ENCODE measurements at places on chromosomes 7 and 10.

DNA sequence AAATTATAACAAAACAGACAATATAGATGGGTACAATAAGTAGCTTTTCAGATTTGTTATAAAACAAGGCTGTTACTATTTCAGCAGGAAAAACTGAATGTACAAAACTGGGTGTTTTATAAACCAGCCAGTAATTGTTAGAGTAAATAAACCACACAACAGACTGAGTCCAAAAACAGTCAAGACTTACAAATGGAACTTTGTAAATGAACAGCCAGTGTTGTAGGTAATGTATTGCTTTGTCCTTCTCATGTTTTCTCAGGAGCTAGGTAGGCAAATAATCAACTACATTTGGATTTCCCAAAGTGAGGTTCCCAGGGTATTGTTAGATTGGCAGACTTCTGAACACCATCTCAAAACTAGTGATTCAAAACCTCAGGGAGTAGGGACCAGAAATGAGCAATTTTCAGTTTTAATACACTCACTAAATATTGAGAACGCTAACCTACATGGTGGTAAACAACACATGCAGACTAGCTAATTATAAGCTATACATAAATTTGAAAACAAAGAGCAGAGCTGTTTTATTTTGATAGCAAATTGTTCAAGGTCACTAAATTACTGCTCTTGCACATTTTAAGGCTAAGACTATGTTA is 36.2 kb downstream of the HERPUD2 start:
- no peak for DNase-seq

DNA sequence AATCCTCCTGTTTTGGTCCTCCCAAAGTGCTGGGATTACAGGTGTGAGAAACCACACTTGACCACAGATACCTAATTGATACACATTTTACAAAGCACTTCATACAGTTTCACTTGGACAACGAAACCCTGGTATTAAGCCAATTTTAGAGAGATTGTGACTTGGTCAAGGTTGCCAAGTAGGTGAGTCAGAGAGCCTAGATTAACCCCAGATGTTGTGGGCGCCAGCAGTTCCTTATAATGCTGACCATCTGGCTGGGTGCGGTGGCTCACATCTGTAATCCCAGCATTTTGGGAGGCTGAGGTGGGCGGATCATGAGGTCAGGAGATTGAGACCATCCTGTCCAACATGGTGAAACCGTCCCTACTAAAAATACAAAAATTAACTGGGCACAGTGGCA is 4.9 kb upstream of the PHKG1 start:
- no peak for DNase-seq

- DNase-seq, result no peak
Measured at GRCh38 chr10:95441547-95441923, 119.6 kb downstream of the SORBS1 start.

GRCh38 chr7:109476409-109476808 is 906.7 kb downstream of the DNAJB9 start:
- DNase-seq, result no peak

GRCh38 chr7:2526659-2527504 is 7.3 kb downstream of the LFNG start:
- DNase-seq, result no peak

- no peak for DNase-seq
Measured at GRCh38 chr7:142089035-142089434, 22.5 kb upstream of the MGAM2 start.

DNA sequence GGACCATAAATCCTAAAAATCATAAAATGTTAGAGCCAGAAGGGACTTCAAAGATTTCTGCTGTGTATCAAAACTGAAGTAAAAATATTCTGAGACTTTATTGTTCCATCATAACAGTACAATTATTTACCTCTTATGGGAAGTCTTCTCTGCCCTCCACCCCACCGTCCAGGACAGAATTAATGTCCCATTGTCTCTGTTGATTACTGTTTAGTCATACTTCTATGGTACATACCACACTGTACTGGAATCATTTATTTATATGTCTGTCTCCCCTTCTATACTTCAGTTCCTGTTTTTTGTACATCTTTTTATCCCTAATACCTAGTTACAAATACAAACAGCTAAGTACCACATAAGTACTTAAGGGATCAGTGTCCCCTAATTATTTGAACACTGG is 91.4 kb upstream of the CAPZA2 start:
- no peak for DNase-seq

DNA sequence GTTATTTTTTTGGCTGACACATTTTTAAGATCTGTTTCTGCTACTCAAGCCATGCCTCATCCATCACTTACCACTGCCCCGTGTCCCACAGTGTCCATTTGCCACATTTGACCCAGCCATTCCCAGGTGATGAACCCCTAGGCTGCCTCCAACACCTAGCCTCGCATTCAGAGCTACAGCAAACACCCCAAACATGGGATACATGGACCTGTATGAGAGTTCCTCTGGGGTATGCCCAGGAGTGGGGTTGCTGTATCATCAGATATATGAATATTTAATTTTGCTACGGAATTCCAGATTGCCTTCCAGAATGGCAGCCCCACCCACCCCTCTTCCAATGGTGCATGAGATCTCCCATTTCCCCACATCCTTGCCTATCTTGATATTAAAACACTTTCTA is 190.1 kb upstream of the RNF32 start:
- DNase-seq, result no peak

GRCh38 chr10:110618230-110618610 is 25.9 kb upstream of the RBM20 start:
- no peak for DNase-seq

DNA sequence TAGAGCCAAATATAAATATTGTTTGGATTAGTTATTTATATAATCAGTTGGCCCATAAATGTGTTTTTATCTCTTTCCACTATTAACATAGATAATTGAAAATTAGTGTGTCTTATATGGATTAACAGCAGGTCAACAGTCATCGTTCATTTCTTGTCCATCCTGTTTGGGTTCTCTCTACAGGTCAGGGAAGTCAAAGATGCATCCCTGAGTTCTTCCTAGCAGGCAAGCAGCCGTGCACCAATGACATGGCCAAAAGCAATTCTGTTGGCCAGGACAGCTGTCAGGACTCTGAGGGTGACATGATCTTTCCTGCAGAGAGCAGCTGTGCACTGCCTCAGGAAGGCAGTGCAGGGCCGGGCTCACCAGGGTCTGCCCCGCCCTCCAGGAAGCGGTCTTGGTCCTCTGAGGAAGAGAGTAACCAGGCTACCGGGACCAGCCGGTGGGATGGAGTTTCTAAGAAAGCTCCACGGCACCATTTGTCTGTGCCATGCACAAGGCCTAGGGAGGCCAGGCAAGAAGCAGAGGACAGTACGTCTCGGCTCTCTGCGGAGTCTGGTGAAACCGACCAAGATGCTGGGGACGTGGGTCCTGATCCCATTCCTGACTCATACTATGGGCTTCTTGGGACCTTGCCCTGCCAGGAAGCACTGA is 15.9 kb downstream of the FBH1 start:
- DNase-seq, result no peak

DNA sequence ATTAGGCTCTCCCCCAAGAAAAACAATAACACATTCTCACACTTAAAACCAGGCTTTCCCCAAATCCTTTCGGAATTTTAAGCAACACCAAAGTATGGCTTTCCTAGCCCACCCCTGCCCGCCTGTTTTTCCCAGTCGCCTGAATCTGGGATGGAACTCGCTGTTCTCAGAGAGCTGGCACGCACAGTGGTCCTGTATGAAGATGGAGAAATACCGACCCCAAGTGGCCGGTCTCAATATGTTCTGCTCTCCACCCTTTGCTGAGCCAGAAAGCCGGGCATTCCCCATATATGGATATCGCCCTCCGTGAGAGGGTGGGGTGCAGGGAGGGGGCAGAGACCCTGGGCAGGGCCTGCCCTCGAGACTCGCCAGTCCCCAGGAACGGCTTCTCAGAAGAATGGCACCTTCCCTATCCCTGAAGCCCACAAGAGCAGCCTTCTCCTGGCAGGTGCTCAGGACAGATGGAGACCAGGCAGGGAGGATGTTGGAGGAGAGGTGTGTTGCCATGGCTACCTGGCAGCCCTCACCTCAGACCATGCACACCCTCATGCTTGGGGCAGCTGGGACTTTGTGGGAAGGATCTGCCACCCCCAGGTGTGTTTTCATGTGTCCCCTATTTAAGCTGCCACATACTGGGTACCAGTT is 3.4 kb downstream of the TACR2 start:
- DNase-seq, result peak; percentile 54

DNA sequence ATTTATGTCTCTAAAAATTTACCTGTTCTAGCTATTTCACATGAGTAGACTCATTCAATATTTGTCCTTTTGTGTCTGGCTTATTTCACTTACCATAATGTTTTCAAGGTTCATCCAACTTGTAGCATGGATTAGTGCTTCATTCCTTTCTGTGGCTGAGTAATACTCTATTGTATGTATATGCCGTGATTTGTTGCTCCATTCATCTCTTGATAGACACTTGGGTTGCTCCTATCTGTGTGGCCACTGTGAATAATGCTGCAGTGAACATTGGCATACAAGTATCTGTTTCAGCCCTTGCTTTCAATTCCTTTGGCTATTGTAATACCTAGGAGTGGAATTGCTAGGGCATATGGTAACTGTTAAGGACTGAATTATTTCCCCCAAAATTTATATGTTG is 86.9 kb downstream of the VWC2 start:
- DNase-seq, result no peak

DNA sequence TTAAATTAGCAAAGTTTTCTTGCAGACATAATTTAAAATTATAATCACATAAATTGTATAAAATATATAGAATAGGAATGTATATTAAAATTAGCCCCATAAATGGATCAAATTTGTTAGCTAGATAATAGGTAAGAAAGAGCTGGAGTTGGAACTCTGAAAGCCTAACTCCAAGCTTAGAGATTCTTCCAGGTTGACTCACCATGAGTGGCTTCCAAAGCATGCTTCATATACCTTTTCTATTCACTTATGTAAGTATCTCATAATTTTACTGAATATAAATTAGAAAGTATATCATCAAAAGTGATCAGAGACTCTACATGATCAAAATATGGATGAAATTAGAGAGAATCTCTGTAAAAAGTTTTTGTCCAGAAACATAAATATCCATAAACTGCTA is 320.7 kb upstream of the MAGI2 start:
- DNase-seq, result no peak

DNA sequence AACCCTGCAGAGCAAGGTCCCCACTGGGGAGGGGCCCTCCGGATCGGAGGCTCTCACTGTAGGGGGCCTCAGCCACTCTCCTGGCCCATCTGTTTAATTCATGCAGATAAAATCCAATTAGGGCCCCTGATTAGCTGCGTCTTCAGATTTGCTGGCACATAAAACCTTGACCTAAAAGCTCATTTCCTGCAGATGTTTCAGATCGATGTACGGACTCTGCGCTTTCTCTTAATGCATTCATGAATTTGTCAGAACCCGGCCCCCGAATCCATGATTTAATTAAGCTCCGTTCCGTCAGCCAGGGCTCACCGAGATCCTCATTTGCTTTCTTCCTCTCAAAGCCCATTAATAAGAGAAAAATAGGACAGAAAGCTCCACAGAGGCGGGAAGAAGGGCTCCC is 40.0 kb upstream of the FOXL3 start:
- no peak for DNase-seq

GRCh38 chr10:102630663-102631062 is 13.6 kb upstream of the TRIM8 start:
- no peak for DNase-seq

DNA sequence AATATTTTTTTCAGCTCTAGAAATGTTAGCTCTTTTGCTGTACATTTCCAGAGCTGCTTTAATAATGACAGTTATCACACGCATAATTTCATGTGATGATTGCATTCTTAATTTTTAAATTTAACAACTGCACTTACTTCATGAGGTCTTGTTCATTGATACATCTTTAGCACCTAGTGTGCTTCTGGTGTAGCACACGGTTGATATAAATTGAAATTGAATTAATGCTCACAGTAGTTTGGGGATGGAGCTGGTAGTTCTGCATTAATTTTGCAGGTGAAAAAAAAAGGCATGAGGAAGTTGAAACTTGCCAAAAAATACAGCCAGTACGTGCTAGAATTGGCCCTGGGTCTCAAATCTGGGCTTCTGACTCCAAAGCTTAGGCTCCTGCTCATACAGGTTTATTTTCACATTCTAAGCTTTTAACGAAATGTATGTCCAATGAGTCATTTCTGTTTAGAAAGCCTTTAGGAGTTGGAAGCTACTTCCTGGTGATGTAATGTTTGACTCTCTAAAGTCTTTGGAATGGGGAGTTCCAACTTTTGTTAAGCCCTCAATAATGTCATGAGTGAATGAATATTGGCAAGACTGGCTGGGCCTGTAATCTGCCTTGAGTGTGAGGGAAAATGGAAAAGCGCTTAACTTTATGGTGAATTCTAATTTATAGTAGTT is 62.5 kb downstream of the DAGLB start:
- peak; percentile 90 for DNase-seq

GRCh38 chr10:17617031-17617911 is at the start of gene HACD1:
Gene HACD1, minus strand, starts transcription at chr10:17617374. Its CDS starts 35 bp downstream, at chr10:17617339.
- DNase-seq, result peak; percentile 83

GRCh38 chr10:8053446-8054243 is 843 bp upstream of the GATA3 start:
- DNase-seq, result peak; percentile 66

- no peak for DNase-seq
Measured at GRCh38 chr10:101840102-101840684, 3.4 kb downstream of the KCNIP2 start.

- DNase-seq, result no peak
Measured at GRCh38 chr10:87862679-87863052, 667 bp downstream of the KLLN start.

GRCh38 chr7:73699370-73700068 is 16.1 kb downstream of the BUD23 start:
- no peak for DNase-seq

DNA sequence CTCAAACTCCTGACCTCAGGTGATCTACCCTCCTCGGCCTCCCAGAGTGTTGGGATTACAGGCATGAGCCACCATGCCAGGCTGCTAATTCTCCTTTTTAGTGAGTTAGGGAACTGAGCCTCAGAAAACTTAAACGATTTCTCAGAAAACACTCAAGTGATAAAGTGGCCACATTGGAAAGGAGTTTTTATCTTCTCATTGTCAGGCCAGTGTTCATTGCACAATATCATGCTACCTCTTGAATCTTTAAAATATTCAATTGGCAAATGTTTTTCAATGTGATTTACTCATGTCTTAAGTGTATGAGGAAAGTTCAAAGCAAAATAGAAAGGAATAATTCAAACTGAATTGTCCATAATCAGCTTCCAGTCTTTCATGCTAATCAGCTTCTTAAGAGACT is 80.7 kb downstream of the ITGB8 start:
- DNase-seq, result no peak

DNA sequence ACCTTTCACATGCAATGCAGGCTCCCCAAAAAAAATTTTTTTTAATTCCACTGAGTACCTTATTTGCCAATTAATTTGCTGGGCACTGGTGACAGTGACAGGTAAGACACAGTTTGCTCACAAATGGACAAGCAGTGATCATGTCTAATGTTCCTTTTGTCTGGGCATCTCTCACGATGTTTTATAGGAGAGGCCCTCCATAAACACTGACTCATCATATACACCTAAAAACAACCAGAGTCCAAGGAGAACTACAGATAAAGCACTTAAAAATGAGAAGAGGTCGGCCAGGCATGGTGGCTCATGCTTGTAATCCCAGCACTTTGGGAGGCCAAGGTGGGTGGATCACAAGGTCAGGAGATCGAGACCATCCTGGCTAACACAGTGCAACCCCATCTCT is 105.1 kb downstream of the ATE1 start:
- no peak for DNase-seq

- DNase-seq, result no peak
Measured at GRCh38 chr7:41637049-41637448, 65.8 kb downstream of the INHBA start.

GRCh38 chr7:127536741-127537140 is 48.7 kb downstream of the GCC1 start:
- DNase-seq, result no peak

GRCh38 chr10:28839600-28840007 is 162.3 kb downstream of the BAMBI start:
- no peak for DNase-seq

Data from HT-29 (cell line).